ENCODE measurements at places on chromosomes 5 and 9.

- DNase-seq = no peak
Measured at GRCh38 chr5:131757830-131758519, 38.8 kb downstream of the FNIP1 start.

DNA sequence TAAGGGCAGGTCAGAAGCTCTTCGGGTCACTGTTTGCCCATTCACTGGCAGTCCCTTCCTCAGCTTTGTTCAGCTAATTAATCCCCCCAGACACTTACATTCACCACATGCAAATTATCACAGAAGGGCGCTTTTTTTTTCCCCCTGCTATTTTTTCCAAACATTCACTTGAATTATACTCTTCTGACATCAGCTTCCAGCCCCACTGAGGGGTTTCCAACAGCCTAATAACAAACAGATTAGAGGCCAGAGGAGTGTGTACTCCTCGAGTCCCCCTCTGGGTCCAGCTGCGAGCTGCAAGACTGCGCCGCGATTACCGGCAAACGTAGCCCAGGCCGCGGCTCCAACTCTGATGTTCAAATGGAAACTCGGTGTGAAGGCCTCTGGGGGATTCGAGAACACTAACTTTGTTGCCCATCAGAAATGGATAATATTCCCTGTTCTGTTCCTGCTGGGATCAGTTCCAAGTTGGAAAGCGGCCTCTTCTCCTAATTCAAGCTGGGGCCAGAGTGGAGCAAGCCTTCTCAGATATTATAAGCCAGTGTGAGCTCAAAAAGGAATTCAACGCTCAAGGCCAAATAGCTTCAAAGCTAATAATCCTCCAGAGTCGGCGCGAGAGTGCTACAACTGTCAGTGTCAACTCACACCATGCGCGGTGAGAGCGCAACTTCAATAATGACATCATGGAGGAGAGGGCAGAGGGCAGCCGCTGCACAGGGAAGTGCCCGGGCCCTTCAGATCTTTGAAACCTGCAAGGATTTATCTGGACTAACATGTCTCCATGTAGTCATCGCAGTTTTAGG is 560.8 kb downstream of the BNC2 start:
- no peak for DNase-seq

GRCh38 chr5:111755942-111756381 is 1.0 kb downstream of the NREP start:
- peak; percentile 62 for DNase-seq

DNA sequence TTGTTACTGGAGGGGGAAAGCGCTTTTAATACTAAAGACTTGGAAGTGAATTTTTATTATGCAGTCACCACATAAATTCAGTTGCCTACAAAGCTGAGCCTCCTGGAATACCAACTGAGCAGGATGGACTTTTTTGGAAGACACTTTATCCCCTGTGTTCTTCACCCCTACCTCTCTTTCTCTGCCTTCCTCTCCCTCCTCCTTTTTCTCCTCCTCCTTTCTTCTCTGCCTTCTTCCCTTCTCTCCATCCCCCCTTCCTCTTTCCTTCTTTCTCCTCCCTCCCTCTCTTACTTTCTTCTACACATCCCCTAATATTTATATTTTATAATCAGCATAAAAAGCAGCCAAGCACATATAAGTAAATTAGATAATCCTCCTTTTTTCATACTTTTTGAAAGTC is 39.6 kb downstream of the MAP3K1 start:
- no peak for DNase-seq

- no peak for DNase-seq
Measured at GRCh38 chr9:100761276-100761802, 183.5 kb downstream of the CAVIN4 start.

- DNase-seq = no peak
Measured at GRCh38 chr5:154494036-154494435, 16.0 kb upstream of the HAND1 start.

DNA sequence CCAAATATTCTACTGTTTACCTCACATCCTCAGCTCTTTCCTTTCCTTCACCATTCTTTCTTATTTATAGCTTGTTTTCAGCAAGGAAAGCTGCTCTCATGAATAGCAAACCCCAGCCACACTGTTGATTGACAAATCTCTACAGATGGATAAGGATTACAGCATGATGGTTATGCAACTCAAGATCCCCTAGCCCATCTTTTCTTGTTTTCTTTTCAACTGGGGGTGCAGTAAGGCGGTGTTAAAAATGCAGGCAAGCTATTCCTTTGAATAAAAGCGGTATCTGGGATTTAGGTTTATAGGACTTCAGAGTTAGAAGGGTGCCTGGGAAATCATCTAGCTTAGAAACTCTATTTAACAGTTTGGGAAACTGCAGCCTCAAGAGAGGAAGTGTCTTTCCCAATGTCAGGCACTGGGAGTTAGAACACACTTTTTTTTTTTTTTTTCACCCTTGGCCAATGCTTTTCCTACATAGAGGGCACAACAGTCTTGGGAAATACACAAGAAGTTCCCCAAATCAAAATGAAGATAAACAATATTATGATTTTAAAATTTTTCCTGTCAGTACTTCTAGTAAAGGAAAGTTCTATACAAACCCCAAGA is 2.6 kb downstream of the SPARC start:
- DNase-seq = no peak

DNA sequence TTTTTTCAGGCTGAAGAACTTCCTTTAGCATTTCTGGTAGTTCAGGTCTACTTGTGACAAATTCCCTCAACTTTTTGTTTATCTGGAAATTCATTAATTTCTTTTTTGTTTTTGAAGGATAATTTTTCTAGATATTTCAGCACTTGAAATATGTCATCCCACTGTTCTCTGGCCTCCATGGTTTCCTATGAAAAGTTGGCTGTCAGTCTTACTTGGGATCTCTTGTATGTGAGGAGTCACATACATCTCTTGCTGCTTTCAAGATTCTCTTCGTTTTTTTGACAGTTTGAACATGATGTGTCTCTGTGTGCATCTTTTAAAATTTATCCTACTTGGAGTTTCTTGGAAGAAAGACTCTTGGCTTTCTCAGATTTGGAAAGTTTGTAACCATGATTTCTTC is 79.5 kb downstream of the RIC1 start:
- DNase-seq = no peak
